NCI-H510A treated with DMSO at 0.1 percent for 48 hours (cell line): ENCODE measurements at places on chromosomes 2 and 18.

GRCh38 chr2:53131416-53131815 lies 636.2 kb upstream of the CHAC2 start:
- DNase-seq = no peak

GRCh38 chr2:56801770-56802169 lies 618.0 kb downstream of the CCDC85A start:
- no peak for DNase-seq

GRCh38 chr2:9418746-9419145 lies 4.6 kb downstream of the ITGB1BP1 start:
- no peak for DNase-seq

DNA sequence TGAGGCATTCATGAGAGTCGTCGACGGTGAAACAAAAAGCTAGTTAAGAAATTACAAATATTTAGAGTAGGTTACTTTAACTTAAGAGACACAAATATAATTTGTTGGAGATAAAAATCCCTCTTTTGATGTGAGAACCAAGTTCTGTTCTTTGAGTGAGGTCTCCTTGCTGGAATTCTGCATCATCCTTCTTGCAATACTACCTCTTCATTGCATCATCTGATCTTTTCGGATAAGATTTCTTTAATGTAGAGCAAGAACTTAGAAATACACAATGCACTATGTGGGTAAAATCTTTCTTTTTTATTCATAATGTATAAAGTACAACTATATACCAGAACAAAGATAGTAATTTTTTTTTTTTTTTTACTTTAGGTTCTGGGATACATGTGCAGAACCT lies 118.4 kb downstream of the ARL4C start:
- no peak for DNase-seq

DNA sequence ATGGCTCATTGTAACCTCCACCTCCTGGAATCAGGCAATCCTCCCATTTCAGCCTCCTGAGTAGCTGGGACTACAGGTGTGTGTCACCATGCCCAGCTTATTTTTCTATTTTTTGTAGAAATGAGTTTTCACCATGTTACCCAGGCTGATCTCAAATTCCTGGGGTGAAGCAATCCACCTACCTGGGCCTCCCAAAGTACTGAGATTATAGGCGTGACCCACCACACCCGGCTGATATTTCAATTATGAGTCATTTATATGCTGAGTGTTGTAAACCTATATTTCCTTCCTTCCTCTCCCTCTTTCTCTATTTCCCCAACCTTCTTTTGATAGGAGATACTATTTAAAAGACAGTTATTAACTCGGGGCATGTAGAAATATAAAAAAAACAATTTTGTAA lies 469.6 kb upstream of the ID2 start:
- no peak for DNase-seq

DNA sequence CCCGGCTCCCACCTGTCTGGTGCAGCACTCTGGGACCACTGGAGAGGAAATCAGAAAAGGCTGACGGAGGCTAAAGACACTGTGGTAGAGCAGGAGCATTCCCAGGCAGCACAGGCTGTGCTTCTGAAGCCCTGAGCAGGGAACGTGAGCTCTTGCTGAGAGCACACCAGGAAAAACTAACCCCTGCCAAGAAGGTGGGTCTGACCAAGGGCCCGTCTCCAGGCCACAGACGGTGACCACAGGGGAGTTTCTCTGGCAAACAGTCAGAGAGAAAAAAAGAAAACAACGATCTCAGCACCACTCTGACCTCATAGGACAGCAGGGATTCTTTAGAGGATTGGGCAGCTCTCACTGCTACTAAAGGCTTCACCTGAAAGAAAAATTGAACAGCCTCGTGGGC lies 201.4 kb downstream of the AFF3 start:
- DNase-seq = no peak
